ENCODE measurements at places on chromosomes 1 and 21.

GRCh38 chr1:80509965-80510522 lies 1290.7 kb upstream of the ADGRL2 start:
- no peak for DNase-seq

- no peak for DNase-seq
Observed at GRCh38 chr1:205920159-205920558, 23.1 kb downstream of the SLC26A9 start.

DNA sequence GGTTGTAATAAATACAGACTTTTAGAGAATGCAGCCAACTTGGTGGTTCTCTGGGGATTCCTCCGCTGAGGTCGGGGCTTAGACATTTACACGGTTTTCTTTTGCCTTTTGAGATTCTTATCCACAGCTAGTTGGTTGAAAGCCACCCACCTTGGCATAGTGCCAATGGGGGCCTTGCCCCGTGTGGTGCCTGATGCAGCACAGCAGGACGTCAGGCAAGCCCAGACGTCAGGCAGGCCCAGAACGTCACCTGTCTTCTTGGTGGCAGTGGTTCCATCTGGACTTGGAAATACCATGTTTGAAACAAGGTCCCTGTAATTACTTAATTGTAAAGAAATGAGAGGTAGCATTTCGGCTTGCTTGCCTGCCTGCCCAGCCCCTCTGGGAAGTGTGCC lies 78.5 kb downstream of the GALNT2 start:
- DNase-seq: no peak

GRCh38 chr1:103327054-103327719 lies 198.3 kb upstream of the RNPC3 start:
- no peak for DNase-seq

DNA sequence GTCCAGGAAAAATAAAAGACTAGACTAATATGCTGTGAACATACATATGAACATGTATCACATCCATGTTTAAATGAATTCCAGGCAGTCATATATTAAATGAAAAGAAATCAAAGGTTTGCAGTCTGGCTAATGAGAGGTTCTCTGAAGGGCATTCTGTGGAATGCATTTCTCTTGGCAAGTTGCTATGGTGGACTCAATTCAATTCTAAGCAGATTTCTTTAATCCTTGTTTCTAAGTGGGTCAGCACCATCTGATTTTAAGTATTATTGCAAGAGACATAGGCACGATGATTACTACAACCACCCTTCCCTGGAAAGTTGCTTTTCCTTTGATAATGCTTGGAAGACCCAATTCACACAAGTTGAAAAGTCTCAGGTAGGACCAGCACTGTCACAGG lies 23.9 kb upstream of the ABCA4 start:
- DNase-seq: no peak

DNA sequence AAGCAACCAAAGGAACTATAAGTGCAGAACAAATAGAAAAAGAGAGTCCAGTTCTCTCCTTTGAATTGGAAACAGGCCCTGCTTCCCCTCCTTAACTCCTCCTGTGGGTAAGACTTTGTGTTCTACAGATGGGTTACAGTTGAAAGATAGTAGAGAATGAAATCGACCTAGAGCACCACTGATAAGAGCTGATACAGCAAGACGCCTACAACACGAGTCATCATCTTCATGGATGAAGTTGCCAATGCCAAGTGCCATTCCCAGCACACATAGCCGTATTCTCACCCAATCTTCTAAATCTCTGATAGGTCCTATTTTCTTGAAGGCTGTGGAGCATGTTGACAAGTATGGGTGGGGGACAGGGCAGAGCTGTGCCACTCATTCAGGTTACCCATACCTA lies 99.8 kb upstream of the CAMK1G start:
- no peak for DNase-seq

- DNase-seq: no peak
Observed at GRCh38 chr1:115712911-115713609, 55.5 kb downstream of the CASQ2 start.

- no peak for DNase-seq
Observed at GRCh38 chr1:79744746-79745145, 738.2 kb upstream of the ADGRL4 start.

- DNase-seq: no peak
Observed at GRCh38 chr1:98490099-98490498, 171.4 kb upstream of the SNX7 start.

DNA sequence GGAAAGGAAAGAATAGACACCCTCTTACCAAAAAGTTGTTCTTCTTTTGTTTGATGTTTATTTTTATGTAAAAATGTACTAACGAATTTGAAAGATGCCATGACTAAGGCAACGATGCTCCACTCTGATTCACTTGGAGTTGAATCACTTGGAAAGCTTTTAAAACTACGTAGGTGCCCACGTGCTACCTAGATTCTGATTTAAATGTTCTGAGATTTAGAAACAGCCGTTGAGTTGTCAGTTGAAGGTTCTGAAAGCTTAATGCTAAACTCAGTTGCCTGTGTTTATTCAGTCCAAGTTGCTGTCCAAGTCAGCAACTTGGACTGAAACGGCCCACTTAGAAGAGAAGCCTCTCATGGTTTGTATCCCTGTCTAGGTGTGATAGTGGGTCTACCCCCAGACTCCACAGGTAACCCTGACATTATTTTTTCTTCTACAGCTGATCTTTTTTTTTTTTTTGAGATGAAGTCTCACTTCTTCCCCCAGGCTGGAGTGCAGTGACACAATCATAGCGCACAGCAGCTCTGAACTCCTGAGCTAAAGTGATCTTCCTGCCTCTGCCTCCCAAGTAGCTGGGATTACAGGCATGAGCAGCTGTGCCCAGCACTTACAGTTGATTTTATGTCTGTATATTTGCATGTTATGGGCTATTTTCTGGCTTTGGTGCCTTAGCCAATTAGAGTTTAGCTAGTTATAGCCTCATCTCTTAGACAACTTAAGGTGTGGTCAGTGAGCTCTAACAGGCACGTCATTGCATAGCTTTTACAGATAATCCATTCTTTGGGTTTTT lies 1.4 kb upstream of the VAMP4 start:
- peak; percentile 60 for DNase-seq

GRCh38 chr21:41744028-41744930 lies 22.6 kb downstream of the RIPK4 start:
- no peak for DNase-seq

DNA sequence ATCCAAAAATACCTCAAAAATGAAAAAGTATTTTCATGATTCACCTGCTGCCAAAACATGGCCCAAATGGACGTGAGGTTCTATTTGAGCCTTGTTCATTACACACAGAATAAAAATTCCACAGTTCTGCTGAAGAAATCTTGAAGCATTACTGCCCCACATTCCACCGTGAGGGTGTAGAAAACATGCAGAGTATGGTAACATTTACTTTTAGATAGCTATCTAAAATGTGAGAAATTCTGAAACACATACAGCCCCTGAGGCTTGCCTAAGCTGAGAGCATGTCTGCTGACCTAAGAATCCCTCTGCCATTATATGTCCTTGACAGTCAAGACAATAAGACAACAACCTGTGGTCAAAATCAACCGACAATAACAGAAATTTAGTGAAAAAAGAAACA lies 186.5 kb downstream of the DSCAM start:
- DNase-seq: no peak

DNA sequence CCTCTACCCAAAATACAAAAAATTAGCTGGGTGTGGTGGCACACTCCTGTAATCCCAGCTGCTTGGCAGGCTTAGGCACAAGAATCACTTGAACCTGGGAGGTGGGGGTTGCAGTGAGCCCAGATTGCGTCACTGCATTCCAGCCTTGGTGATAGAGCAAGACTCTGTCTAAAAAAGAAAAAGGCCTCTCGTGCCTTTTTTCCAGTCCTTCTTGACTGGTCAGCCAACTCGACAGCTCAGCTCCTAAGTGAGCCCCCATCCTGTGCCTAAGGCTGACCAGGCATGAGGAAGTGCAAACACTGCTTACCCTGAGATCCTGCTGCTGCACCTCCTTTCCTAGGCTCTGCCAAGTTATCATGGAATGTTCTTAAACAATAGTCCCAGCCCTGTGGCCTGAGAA lies 10.1 kb upstream of the PROK1 start:
- DNase-seq: no peak

GRCh38 chr21:41808094-41808493 lies 41.2 kb upstream of the RIPK4 start:
- DNase-seq: no peak

GRCh38 chr1:151739590-151740355 lies 18.5 kb downstream of the RIIAD1 start:
- no peak for DNase-seq

- DNase-seq: no peak
Observed at GRCh38 chr1:77416692-77417450, 135.1 kb downstream of the AK5 start.

- no peak for DNase-seq
Observed at GRCh38 chr1:239617731-239618130, 231.4 kb downstream of the CHRM3 start.

GRCh38 chr1:171636141-171636540 lies 14.1 kb downstream of the MYOCOS start:
- no peak for DNase-seq

DNA sequence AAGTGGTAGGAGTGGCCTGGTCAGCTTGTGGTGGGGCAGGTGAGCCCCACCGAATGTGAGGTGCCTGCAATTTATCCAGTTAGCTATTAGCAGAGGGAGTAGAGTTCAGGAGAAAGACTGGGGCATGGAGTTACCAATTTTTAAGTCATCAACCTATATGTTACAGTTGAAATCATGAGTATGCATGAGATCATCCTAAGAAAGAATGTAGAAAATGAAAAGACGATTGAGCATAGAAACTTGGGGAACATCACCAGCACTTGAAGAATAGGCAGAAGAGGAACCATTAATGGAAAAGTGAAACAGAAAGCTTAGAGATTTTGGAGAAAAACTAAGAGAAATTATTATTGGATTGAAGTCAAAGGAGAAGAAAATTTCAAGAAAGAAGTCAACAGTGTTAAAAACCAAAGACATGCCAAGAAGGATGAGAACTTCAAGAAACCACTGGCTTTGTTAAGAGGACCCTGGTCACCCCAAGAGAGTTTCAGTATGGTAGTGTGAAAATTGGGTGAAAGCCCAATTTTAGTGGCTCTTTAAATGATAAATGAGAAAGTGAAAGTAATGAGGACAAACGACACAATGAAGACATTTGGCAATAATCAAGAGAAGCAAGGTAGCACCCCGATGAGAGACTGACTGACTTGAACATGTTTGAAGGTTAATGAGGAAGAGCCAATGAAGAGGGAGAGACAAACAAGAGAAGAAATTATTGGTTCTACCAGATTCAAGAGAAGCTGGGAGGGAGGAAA lies 36.7 kb downstream of the DNASE2B start:
- DNase-seq: no peak

DNA sequence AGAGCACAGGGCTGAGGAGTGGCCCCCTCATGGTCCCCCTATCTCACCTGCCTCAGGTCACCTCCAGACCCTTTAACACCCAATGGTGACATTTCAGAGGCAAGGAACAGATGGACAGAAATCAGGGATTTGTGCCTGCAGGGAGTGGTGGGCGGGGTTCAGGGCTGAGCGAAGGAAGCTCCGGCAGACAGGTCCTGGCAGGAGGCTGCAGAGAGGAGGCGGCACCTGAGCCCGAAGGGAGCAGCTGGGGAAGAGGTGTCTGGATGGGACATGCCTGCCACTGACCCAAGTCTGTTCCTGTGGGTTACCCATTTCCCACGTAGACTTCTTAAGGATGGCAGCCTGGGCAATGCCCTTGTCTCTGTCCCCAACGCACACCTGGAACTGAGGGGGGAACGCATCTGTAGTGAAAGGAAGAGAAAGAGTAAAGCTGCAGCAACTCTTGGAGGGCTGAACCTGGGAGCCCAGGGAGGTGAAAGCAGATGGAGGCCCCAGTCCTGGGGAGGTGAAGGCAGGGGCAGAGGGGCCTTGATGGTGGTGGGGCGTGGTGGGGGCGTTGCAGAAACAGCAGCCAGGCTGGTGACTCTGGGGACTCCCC lies 61.6 kb upstream of the ADARB1 start:
- no peak for DNase-seq

DNA sequence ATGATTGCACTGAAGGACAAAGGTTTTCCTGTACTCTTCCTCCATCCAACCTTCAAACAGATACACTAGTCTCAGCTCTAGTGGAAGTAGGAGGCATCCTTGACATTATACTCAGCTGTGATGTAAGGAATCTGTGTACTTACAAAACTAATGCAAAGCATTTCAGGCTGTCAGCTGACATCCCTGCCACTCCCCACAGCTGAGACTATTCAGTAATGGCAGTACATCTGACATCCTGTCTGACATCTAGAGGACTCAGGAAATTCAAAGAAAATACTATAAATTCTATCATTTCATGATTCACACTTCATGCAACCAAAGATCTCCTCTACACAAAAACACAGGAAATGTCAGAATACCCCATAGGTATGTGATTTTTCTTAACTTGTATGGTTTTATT lies 325.8 kb downstream of the SMYD3 start:
- no peak for DNase-seq

GRCh38 chr1:24369199-24369598 lies 44.4 kb downstream of the STPG1 start:
- no peak for DNase-seq

GRCh38 chr1:64087768-64088167 lies 115.7 kb upstream of the UBE2U start:
- DNase-seq: no peak

- no peak for DNase-seq
Observed at GRCh38 chr1:243336163-243336562, 80.3 kb downstream of the SDCCAG8 start.

DNA sequence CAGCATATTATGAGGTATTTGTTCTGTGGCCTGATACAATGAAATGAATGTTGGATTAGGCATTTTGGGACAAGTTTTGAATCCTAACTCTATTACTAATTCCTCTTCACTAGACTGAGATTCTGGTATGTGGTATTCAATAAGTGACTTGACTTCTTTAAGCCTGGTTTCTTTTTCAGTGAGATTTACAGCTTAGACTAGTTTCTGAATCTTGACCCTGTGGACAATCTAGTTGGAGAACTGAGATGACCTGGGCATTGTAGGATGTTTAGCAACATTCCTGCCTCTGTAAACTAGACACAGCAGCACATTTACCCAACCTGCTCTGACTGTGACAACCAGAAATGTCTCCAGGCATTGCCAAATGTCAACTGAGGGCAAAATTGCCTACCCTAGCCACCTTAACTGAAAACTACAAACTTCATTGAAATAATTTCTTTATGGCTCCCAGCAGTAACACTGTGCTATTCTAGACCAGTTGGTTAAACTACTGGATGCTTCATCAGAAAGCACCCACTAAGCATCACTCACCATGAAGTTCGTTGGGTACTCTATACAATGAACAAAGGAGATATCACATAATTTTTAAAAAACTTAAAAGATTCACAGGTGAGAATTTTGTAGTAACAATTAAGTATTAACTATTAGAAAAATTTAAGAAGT lies 16.8 kb downstream of the PTPRC start:
- no peak for DNase-seq

GRCh38 chr1:165631342-165632151 lies 513 bp downstream of the MGST3 start:
- DNase-seq: no peak
